Chondrocyte (in vitro differentiated cells): ENCODE measurements at places on chromosomes 5 and 9. TPM values are rescaled to one million over a fixed set of nuclear protein-coding genes. Genes with fewer than 3 reads are reported as not detected.

Gene HAPLN1
- total RNA-seq, result 248 to 316 TPM (median 275 TPM) in 3 replicates

Gene CCL27
- not detected in 3 replicates for total RNA-seq

Gene PTGDS
- total RNA-seq, result 24.2 to 80.4 TPM (median 76.8 TPM) in 3 replicates

Gene CDH10
- total RNA-seq, result not detected in 3 replicates

Gene WDR38
- total RNA-seq, result not detected in 3 replicates

Gene C5orf46
- total RNA-seq, result 7.8 to 9.8 TPM in 2 of 3 replicates, not detected in the other

Gene RLN2
- not detected in 3 replicates for total RNA-seq

Gene CDC20B
- total RNA-seq, result not detected in 3 replicates

Gene THOC3
- total RNA-seq, result 26.8 to 36.9 TPM (median 31.3 TPM) in 3 replicates

Gene CCL28
- 0.10 TPM in 1 of 3 replicates, not detected in the others for total RNA-seq

Gene ZNF79
- total RNA-seq, result 7.9 to 9.0 TPM (median 8.3 TPM) in 3 replicates

Gene MATR3
- total RNA-seq, result 150 to 218 TPM (median 153 TPM) in 3 replicates

Gene MAP1B
- 316 to 411 TPM (median 409 TPM) in 3 replicates for total RNA-seq

Gene GPR21
- total RNA-seq, result 3.9 to 5.5 TPM (median 4.8 TPM) in 3 replicates

Gene UTP15
- 16.7 to 21.6 TPM (median 18.4 TPM) in 3 replicates for total RNA-seq
